NCI-H1694 treated with DMSO at 0.1 percent for 48 hours (cell line): ENCODE measurements at places on chromosomes 7 and 10.
A peak's percentile ranks its signal among the peaks of the same experiment; 100 is the strongest.

DNA sequence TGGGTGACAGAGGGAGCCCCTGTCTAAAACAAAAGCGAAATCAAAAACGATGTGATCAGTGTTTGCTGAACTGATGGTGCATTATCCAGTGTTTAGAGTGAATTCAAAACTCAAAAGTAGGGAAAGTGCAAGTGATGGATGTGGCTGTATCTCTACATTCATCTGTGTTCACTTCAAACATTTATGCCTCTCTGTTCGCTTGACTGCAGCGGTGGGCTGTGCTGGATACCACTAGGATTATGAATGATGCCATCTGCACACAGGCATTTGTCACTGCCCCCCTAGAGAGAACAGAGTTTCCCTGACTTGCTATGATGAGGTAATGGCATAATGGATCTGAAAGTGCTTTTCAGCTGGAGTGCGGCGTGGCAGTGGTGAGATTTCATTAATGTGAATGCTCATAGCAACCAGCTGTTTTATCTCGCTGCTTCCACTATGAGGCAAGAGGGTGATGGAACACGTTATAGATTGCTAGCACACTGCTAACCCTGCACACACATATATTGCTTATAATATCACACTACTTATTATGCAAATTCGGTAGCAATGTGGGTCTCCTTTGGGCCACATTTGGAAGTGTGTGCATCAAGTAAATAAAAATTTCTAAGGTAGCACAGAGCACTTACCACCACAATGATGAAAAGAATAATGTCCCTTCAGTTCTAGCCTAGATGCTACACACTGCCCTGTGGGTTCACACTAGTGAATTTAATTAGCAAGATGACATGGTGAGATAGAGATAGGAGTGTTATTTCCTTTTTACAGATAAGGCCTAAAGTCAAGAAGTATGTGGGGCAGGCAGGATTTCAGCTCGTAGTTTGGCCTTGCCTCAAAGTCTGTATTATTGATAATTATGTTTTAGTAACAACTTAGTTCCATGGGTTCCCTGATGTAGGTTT is 164.7 kb downstream of the CAMK1D start:
- peak; percentile 19 for DNase-seq

DNA sequence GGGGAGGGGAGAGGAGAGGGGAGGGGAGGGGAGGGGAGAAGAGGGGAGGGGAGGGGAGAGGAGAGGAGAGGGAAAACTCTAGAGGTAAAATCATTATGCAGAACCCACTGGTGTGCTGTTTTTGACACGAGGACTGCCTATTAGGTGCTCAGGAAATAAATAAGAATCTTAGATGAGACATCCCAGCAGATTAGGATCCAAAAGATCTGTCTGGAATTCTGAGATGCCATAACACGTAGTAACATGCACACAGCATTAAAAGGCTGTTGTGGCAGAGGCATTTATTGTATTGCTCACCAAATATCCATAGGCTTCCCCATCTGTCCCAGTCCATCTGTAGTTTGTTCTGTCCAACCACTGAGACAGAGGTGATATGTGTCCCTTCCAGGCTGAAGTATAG is 40.8 kb upstream of the KMT2E start:
- DNase-seq: peak; percentile 24

DNA sequence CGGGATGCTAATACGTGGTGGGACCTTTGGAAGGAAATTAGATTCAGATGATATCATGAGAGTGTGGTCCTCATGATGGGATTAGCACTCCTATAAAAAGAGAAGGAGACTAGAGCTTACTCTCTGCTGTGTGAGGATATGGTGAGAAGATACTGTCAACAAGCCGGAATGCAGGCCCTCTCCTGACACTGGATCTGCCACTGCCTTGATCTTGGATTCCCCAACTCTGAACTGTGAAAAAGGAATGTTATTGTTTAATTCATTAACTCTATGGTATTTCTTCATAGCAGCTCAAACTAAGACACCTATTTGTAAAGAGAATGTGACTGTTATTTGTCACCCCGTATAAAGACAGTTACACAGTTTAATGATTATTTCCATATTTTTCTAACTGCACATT is 1227.5 kb upstream of the C7orf33 start:
- no peak for DNase-seq

- no peak for DNase-seq
Measured at GRCh38 chr7:157613575-157614322, 276.9 kb downstream of the DNAJB6 start.

- DNase-seq: no peak
Measured at GRCh38 chr10:98587156-98587837, 140.6 kb upstream of the HPS1 start.

- no peak for DNase-seq
Measured at GRCh38 chr10:14254368-14254767, 76.4 kb downstream of the FRMD4A start.

DNA sequence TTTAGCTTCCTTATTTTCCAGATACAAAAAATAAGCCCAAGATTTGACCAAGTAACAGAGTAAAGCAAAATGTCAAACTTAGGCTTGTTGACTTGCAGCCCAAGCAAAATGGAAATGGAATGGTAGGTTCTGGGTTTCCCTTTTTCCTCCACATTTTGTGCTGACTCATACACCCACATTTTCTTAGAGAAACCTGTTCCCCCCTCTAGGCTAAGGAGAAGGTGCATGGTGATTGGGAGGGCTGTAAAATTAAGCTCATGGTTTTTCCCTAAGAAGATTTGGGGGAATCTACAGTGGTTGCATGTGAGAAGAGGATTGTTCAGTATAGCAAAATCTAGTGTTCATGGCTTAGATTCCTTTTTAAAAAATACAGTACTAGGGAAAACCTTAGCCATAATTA is 127.4 kb downstream of the ARL4A start:
- DNase-seq: no peak

DNA sequence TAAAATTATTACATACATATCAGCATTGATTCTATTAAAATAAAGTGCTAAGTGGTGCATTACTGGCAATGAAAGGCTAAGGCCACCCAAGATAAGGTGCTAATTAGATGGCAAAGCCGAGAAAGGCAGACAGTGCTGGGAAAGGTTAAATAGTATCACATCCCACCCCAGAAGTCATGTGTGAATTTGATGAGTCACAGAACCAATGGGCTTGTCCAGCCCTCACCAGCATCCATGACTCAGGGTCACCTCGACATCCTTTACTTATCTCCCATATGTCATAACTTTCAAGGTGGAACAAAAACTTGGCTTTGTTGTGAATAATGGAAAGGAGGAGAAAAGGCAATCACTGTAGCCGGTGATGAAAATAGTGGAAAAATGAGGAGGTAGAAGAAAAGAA is 459.1 kb downstream of the PLXNA4 start:
- no peak for DNase-seq

GRCh38 chr10:11355592-11355991 is 255.9 kb downstream of the USP6NL start:
- no peak for DNase-seq

- DNase-seq: no peak
Measured at GRCh38 chr7:85478530-85478929, 291.7 kb upstream of the SEMA3D start.

- DNase-seq: no peak
Measured at GRCh38 chr10:104049504-104050250, 36.0 kb downstream of the COL17A1 start.

DNA sequence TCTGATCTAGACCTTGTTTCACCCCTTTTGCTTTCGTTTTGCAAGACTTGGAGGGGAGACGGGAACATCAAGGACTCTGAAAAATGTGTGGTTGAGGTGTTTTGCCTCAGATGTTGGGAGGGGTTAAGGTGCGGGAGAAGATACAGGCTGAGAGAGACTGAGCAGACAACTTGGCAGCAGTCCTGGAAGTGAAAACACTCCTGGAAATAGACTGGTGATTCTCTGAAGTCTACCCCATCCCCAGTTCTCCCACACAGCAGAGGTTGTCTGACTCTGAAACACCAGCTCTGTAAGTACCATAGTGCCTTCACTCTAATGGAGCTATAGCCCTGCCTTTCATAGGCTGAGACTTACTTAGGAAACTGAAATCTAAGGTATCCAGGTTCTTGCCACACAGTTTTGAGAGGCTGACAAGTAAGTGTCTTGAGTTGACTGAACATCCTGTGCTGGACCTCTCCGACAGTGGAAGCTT is 152.5 kb downstream of the PPP1R9A start:
- DNase-seq: no peak

DNA sequence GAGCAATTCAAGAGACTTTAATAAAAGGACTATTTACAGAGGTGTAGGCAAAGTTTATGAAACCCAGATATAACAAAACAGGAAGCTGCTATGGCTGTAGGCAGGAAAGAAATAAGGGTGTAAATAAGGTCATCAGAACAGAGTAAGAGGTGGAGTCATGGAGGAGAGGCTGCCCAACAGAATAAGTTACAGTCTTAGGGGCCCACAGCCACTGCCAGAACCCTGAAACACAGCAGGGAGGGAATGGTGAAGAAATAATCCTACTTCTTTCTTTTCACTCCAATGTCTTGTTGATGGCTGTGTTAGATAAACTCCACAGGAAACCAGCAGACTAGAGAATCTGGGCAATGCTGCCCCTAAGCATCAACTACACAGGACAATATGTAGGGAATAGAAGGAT is 155.8 kb upstream of the TAC1 start:
- DNase-seq: no peak

GRCh38 chr7:99833289-99833877 is 5.6 kb downstream of the CYP3A43 start:
- DNase-seq: no peak

GRCh38 chr10:44157574-44157973 is 227.3 kb downstream of the CXCL12 start:
- DNase-seq: no peak

GRCh38 chr10:79316671-79317431 is 30.4 kb upstream of the PPIF start:
- no peak for DNase-seq

- DNase-seq: peak; percentile 55
Measured at GRCh38 chr10:11986593-11987216, 55.9 kb downstream of the UPF2 start.

- no peak for DNase-seq
Measured at GRCh38 chr10:133160826-133161471, 930 bp downstream of the KNDC1 start.

DNA sequence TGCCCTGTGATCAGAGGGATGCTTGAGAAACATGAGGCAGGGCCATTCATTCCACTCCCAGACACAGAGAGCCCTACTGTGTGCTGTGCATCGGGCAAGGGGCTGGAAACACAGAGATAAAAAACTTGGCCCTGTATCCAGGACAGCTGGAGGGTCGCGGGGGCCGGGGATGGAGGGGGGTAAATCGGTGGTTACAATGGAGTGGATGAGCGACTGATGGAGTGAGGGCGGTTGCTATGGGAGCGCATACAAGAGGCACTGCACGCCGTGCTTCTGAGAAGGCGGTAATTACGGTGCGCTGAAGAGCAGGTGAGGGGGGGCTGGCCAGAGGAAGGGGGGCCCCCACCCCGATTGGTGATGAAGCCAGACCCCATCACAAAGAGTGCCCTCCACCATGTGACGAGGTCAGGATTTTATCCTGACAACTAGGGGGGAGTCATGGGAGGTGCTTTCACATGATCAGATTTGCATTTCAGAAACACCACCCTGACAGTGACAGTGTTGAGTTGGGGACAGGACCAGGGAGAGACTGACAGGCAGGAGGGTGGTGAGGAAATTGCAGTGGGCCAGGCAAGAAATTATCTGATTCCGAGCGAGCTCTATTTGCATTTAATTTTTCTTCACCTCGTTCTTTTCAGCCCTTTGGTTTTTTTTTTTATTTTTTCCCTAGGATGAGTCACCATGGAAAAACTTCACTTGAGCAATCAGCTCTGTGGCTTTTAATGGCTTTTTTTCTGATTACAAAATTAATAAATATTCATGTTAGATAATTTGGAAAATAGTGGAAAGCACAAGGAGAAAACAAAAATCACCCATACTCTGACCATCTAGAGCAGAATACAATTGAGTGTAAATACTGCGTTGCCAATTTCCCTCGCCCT is 7.8 kb downstream of the CPA5 start:
- DNase-seq: no peak

GRCh38 chr7:142250705-142251104 is 7.2 kb downstream of the PRSS58 start:
- no peak for DNase-seq

DNA sequence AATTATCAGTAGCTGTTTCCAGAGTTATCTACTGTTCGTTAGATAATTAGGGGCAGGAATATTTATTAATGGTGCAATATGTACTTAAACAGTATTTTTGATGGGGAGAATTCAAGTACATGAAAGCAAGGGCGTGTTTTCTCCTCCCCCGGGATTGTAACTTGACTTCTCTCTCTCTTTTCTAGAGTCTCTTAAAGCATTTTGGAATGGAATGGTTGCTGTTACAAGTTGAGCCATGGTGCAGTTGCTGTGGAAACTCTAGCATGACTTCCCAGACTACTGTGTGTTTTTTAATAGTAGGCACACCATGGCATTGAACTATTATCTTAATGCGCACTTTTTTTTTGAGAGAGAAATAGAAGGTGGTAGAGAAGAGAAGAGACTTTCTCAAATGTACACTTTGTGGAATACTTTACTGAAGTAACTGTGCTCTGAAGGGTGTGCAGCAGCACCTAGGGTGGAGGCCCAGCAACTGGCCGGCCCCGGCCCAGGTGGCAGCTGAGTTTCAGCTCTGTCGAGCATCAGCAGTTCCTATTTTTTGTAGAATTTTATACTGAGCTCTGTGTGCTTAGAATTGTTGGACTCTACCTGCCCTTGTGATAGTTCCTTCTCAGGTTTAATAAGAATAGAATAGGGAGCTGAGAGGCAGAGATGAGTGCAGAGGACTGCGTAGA is 64.4 kb downstream of the CCNY start:
- DNase-seq: no peak

- DNase-seq: no peak
Measured at GRCh38 chr7:130838738-130839137, 104.7 kb upstream of the KLF14 start.

GRCh38 chr7:41869997-41870396 is 167.1 kb upstream of the INHBA start:
- DNase-seq: no peak

- DNase-seq: no peak
Measured at GRCh38 chr7:108589874-108590273, 20.2 kb downstream of the DNAJB9 start.

DNA sequence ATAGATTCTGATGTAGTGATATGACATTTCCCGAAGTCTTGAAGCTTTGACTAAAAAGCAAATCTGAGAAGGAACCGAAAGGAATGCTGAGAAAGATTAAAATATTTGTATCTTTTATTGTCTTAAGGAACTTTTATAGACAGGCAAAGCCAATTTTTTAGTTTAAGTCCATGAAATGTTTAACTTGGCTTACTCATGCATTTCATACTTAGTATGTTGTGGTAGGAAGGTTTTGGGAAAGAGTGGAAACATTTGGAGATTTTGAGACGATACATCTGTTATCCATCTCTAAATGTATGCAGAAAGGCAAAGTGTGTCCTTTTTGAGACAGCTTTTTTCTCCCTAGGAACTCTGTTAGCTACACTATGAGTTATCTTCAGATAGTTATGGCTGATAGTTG is 10.1 kb downstream of the TBC1D12 start:
- no peak for DNase-seq
